Hematopoietic multipotent progenitor cell treated with erythropoietin and hydrocortisone succinate and interleukin-3 and kit ligand, for 4 days (in vitro differentiated cells): ENCODE measurements at places on chromosomes 1 and 21.

DNA sequence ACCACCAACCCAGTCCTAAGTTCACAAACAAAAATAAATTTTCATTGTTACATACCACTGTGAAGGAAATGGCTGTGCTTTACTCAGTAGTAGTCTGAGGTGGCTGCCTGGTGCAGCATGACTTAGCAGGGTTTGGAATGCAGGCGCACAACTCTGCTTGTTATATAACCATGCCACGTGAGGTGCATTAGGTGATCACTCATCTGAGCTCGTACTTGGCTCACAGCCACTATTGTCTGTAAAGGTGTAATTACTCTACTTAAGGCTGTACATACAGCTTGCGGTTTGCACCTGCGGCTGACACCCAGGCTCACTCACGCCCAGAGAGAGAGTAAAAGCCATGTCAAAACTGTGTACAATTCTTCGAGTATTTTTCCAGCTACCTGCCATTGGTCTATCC is 599.4 kb downstream of the LTN1 start:
- DNase-seq, result no peak

DNA sequence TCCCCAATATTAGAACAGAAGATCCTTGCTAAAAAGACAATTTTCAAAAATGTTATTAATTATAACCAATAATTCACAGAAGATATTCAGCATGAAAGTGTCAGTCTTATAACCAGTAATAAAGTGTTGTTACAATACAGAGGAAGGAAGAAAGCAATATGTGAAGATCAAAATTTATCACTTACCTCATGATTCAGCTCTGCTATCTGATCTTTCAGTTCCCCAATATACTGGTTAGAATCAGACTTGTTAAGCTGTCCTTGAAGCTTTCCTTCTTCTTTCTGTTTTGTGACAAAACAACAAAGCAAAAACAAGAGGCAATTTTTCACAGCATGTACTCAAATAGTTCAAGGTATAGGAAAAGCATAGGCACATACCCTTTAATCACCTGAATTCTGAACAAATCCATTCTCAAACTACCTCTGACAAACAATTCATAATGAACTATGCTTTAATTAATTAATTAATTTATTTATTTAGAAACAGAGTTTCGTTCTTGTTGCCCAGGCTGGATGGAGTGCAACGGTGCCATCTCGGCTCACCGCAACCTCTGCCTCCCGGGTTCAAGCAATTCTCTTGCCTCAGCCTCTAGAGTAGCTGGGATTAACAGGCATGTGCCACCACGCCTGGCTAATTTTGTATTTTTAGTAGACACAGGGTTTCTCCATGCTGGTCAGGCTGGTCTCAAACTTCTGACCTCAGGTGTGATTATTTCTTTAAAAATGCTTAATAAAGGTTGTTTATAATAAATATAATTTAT is 76.9 kb upstream of the GFI1 start:
- DNase-seq, result peak; percentile 65

DNA sequence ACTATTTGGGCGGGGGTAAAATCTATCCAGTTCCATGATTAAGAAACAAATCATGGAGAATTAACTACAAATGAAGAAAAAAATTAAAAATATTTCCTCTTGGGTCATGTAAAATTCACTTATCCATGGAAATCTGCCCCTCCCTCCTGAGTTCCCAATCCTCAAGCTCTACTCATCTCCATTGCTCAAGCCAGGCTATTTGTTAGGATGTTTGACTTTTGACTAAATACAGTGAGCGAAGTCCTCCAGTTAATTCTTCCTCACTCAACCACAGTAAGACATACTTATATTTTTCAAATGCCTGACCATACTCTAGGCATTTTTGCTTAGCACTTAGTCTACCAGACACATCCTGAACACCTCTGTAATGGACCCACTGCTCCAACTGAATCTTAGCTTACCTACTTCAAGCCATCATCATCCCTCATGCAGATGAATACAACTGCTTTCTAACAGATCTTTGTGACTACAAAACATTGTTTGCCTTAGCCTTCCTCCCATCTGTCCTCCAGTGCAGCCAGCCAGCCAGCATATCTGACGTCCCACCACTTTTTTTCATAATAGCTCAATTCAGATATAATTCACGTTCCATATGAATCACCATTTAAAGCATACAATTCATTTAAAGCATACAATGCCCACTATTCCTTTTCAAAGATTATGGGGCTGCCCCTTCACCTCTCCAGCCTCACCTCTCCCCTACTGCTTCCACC is 154.2 kb downstream of the RERE start:
- no peak for DNase-seq

DNA sequence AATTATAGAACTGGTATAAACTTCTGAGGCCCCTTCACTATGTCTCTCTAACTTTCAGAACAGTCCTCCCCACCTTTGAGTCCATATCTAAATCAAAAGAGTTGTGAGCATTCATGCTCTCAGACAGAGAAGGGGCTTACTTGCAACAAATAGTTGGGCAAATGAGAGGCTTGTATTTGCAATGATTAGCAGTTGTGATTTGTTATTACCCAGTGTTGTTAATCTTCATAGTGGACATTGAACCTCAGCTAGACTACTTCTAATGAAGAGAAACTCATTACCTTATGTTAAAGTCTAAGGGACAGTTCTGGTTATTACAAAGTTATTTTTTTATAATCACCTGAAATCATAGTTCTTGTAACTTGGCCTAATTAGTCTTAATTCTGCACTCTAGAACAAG is 114.5 kb downstream of the RABGAP1L start:
- DNase-seq, result no peak
